ENCODE measurements at places on chromosomes 7 and 10. TPM values are rescaled to one million over a fixed set of nuclear protein-coding genes. Genes with fewer than 3 reads are reported as not detected.

- peak; percentile 8 for ATAC-seq
Measured at GRCh38 chr7:69597278-69598076, 798 bp upstream of the AUTS2 start.

AKR1E2 gene
- 3.7 TPM for total RNA-seq

NAMPT gene
- 469 TPM for total RNA-seq

GRCh38 chr7:100093925-100094486 lies 5.2 kb downstream of the COPS6 start:
- ATAC-seq, result no peak

DNA sequence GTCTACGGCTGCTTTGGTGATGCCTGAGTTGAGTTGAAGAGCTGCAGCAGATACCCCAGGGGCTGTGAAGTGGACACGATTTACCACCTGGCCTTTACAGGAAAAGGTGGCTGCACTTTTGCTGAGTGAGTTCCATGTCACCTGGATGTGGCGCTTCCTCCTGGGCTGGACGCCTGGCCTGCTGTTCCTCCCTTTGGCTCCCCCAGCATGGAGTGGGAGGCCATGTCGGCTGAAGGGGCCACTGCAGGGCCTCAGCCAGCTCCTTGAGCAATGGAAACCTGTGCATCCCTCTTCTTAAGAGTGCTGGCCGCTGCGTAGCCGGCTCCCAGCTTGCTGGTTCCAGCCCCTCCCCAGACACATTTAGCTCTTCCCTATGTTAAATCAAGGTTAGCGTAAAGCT lies 221.0 kb downstream of the GLRX3 start:
- ATAC-seq, result no peak

TMEM270 gene
- not detected for total RNA-seq
